H1 (cell line): ENCODE measurements at places on chromosomes 16 and 17. TPM values are rescaled to one million over a fixed set of nuclear protein-coding genes. Genes with fewer than 3 reads are reported as not detected.

GRCh38 chr17:75277664-75278071, 6.6 kb upstream of the MIF4GD start:
- DNase-seq = no peak

- no peak for DNase-seq
Observed at GRCh38 chr16:11005611-11005975, 61.2 kb downstream of the CLEC16A start.

- DNase-seq = no peak
Observed at GRCh38 chr17:78769196-78769773, 12.8 kb downstream of the CYTH1 start.

The FGF11 gene
- total RNA-seq = 11.8 and 15.0 TPM in 2 replicates

GRCh38 chr16:28326881-28327610, 34.7 kb downstream of the SBK1 start:
- no peak for DNase-seq
